ENCODE measurements at places on chromosomes 5 and 9.

DNA sequence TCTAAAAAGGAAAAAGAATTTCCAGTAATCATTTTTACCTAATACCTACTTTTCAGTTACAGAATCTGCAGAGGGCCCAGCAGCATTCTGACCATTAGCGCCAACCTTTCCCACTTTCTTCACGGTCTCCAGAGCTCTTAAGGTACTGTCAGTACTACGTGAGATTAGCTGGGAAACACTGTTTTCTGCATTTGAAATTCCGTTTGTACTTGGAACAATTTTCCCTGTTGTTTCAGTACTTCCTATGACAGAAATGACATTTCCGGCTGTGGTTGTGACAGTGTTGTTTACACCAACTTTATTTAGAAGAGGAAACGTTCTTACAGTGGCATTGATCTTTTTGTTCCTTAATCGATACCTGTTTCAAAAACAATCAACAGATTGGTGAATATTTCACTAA is 36.9 kb upstream of the PDCL start:
- DNase-seq = no peak

DNA sequence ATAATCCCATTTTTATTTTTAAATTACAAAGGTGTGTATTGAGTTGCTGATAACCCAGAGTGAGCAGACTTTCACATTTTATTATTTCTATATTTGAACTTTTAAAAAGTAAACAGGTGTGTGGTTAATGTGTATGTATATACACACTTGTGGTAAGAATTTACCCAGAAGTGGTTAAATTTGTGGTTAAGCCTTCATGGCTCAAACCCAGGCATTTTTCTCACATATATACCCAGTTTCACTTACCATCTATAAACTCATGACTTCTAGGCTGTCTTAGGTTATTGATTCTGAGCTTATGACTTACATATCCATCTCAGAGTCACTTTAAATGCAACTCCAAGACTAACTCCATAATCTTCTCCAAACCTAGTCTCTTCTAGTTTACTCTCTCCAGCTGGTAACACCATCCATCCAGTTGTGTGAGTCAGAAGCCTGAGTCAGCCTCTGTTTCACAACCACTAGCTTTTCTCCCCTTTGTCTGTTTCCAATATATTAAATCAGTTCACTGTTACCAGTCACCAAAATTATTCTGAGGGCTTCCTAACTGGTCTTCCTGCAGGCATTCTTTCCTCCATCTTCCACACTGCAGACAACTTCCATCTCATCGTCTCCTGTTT is 20.2 kb downstream of the ZBED3 start:
- DNase-seq = no peak

DNA sequence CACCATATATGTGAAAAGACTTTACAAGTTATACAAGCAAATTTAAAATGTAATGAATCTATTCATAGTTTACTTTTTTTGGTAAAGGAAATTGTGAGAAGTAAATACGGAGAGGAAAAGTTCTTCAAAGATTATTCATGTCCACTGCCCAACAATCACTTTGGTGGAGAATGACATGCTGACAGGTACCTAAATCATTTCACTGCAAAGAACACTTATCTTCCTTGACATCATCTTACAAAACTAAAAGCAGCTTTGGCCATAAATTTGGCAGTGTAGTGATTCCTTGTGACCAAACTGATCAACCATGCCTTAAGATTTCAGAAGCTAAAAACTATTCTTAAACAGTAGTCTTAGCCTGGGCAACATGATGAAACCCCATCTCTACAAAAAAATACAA is 42.5 kb downstream of the GOLPH3 start:
- no peak for DNase-seq

- DNase-seq = no peak
These were observed 733.8 kb downstream of the BRINP1 start for GRCh38 chr9:118635416-118635815.

GRCh38 chr9:33416996-33417395 is 14.6 kb upstream of the AQP7 start:
- no peak for DNase-seq

DNA sequence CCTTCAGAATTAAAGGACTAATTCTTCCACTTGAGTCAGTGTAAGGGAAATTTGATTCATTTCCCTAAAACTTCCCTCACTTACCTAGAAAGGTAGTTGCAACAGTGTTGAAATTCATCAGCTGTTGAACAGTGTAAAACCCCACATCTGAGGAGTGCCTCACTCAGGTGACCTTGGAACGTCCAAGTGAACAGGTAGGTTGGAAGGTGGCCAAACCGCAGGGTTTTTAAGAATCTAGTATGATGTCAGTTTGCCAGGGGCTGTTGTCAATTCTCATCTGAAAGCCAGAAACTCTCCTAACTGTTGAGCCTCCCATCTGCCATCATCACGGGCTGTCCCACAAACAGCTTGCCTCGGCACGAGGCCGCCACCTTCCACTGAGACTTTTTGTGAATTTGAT is 105.7 kb downstream of the TMEM174 start:
- no peak for DNase-seq

- no peak for DNase-seq
These were observed 100.4 kb downstream of the FAM114A2 start for GRCh38 chr5:153938191-153938842.

DNA sequence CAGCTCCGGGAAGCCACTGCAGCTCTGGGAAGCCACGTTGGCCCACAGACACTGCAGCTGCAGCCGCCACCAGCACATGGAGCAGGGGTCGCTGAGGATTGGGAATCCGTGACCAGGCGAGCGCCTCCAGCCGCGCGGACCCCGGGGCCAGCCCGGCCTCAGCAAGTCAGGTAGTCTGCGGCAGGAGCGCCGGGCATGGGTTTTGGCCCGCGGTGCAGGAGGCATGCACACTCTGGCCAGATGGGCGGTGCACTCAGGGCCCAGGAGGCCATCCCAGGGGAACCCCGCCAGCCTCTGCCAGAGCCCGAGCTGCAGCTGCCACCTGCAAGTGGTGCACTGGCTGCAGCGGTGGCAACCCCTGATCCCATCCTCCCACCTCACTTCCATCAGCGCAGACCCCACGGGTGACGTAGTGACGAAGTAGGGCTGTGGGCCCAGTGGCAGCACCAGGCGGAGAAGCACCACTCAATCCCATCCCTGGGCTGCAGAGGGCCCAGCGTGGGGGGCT is 368.3 kb upstream of the SPATA31A5 start:
- no peak for DNase-seq

- no peak for DNase-seq
These were observed 14.8 kb downstream of the SPTLC1 start for GRCh38 chr9:92100237-92100911.

GRCh38 chr9:121115466-121115865 is 40.7 kb downstream of the CNTRL start:
- DNase-seq = no peak

DNA sequence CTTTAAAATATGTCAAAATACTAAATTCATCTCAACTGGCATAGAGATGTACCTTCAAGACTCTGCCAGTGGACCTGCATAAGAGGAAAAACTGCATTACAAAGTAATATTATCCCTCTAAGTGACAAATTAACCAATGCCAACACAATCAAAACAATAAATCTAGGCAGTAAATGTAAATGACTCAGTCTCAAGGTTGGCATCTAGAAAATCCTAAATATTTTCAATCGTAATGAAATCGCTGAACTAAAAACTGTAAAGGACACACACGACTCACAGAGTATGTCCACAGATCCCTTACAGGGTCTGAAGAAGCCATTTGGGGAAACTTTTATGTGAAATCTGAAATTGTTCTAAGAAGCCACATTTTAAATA is 31.2 kb downstream of the ERMP1 start:
- no peak for DNase-seq

GRCh38 chr9:102974530-102974929 is 20.6 kb upstream of the CYLC2 start:
- no peak for DNase-seq

GRCh38 chr5:157086751-157087359 is 22.0 kb downstream of the HAVCR2 start:
- DNase-seq = no peak

DNA sequence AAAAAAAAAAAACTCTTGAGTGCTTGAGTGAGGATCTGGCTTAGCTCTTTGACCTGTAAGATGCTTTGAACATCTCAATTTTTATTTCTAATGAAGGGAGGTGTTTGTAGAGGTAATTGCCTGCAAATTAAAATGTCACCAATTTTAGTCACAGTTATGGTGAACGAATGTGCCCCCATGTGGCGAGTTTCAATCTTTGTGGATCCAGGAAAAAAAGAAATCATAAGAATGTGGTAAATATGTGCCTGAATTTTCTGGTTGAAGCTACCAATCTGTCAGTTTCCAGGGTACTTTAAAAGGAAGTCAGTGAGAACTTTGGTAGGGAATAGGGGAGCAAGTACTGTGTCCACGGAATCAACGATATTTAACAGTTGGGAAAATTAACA is 1772.4 kb upstream of the CDH9 start:
- DNase-seq = no peak

DNA sequence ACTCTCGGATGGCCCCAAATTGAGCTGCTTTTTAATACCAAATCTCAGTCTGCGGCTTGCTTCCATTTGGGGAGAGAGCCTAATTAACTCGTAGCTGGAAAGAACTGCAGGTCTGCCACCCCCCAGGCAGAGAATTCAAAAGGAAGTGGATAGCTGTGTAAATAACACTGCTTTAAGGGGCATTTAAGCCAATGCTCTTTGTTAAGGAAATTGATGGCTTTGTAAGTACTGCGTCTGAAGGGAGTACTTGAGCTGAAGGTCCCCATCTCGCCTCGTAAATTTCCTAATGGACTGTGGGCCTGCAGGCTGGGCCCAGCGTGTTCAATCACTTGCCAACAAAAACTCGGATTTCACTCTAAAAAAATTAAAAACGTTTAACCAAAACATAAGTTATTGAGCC is 132.7 kb downstream of the PAPPA start:
- DNase-seq = peak; percentile 96

GRCh38 chr9:88183798-88184495 is 45.7 kb upstream of the SPATA31C2 start:
- DNase-seq = no peak

GRCh38 chr5:134440201-134440755 is 28.6 kb upstream of the CDKN2AIPNL start:
- DNase-seq = no peak

DNA sequence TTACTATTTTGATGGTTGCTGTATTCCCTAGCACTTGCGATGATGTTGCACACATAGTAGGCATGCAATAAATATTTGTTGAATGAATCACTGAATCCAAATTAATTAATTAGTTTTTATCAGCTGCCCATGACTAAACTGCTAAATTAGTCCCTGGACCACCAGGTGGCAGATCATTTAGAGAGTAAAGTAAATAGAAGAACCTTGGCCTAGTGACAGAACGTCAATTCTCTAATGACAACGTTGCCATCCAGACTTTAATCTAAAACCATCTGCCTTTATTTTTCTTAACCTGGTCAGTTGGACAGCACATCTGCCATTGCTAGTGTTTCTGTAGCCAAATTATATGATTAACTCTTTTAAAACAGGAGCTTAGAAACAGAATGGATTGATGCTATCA is 457.5 kb downstream of the KIF4B start:
- DNase-seq = peak; percentile 73

- DNase-seq = no peak
These were observed 6.2 kb downstream of the SEMA4D start for GRCh38 chr9:89491694-89492093.

GRCh38 chr9:35179347-35180280 is 17.8 kb downstream of the UNC13B start:
- DNase-seq = peak; percentile 35

- no peak for DNase-seq
These were observed 70.1 kb upstream of the IFNK start for GRCh38 chr9:27453860-27454553.

- no peak for DNase-seq
These were observed 128.9 kb downstream of the BARX1 start for GRCh38 chr9:93826209-93826608.

DNA sequence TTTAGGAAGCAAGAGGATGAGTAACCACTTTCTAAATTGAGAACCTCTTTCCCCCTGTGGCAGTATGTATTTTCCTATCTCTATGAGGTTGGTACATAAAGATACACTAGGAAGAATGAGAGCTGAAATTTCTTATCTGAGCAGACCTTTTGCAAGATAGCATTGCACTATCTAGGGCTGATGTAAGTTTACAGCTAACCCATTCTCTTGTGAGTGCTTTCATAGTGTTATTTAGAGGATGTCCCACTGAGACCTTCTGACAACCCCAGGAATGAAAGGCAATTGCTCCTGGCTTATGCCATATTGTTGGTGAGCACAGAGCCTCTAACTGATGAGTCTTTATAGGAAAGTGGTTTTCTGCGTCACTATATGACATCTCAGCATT is 1209.3 kb upstream of the CDH6 start:
- DNase-seq = no peak

DNA sequence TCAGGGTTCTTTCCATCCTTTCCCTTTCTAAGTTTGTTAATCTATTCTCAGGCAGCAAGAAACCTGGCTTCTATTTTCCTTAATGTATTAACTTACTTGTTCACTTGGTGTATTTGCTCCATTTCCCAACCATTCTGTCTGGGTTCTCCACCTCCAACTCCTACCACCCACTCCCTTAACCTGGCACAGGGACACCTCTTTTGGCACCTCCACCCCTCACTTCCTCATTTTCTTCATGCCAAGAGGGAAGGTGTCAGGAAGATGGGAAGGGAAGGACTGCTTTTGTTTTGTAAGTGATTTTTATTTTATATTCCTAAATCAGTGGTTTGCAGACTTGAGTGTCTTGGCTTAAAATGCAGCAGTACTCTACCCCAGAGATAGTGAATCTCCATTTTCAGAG is 166.1 kb downstream of the TRIO start:
- DNase-seq = no peak

DNA sequence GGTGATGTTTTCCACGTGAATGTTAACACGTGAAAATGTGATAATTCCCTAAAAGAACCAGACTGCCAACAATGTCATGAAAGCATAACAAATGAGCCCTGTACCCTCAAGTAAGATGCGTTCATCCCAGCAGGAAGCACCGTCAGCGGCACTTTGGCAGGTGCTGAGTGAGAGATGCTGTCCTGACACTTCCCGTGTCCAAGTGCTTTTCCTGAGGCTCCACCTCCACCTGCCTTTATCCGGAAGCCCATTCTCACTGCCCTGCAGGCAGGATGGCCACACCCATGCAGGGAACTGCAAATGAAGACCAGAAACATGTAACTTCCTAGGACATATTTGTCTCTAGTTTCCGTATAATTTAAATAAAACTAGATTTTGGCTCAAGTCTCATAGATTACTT is 238.0 kb upstream of the IRX2 start:
- DNase-seq = no peak

DNA sequence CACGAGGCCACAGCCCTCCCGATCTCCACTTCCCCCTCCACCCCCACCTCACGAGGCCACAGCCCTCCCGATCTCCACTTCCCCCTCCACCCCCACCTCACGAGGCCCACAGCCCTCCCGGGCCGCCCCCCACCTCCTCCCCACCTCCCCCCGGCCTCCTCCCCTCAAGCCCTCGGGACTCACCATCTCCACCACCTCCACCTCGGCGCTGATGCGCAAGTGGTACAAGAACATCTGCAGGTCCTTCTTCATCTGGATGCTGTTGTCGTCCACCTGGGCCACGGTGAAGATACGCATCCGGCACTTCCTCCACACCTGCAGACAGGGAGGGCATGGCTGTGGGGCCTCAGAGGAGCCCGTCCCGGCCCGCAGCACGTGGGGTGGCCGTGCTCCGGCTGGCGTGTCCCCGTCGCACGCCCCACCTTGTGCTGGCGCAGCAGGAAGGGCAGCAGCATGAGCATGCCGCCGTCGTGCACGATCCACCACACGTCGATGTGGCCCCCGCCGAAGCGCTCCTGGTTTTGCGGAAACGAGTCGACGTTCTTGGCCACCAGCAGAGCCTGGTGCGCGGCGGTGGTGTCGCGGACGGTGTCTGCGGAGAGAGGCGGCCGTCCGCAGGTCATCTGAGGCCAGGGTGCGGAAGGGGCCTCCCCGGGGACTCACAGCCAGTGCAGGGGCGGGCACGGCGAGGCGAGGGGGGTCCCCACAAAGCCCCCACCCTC is 48.0 kb downstream of the SLC12A7 start:
- no peak for DNase-seq
